Mesothelial cell of epicardium (in vitro differentiated cells): ENCODE measurements at places on chromosomes 2 and 18. TPM values are rescaled to one million over a fixed set of nuclear protein-coding genes. Genes with fewer than 3 reads are reported as not detected.

DNA sequence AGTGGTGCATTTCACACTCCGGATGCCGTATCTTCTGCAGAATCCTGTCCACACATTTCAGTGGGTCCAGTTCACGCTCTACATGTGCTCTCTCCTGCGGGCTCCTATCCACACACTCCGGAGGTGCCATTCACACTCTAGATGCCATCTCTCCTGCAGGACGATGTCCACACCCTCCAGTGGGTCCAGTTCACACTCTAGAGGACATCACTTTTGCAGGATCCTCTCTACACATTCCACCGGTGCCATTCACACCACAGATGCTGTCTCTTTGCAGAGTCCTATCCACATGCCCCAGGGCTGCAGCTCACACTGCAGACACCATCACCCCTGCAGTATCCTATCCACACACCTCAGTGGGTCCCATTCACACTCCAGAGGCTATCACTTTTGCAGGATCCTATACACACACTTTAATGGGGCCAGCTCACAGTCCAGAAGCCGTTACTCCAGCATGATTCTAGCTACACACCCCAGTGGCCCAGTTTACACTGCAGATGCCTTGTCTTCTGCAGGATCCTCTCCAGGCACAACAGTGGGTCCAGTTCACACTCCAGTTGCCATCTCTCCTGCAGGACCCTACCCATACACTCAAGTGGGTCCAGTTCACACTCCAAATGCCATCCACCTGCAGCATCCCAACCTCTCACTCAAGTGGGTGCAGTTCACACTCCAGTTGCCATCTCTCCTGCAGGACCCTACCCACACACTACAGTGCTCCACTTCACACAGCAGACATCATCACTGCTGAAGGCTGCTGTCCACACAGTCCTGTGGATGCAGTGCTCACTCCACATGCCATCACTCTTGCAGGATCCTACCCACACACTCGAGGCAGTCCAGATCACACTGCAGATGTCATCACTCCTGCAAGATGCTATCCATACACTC is 2.1 kb upstream of the PXDN start:
- H3K27ac ChIP-seq: no peak overlapping the region
- peak overlapping the region; percentile 46 for H3K4me3 ChIP-seq
- peaks cover 27% of the 10 kb centered on the region for H3K4me1 ChIP-seq
- peaks cover 4% of the 10 kb centered on the region for H3K36me3 ChIP-seq
- peak; percentile 22 for DNase-seq
- peaks cover 23% of the 10 kb centered on the region for H3K27me3 ChIP-seq

DNA sequence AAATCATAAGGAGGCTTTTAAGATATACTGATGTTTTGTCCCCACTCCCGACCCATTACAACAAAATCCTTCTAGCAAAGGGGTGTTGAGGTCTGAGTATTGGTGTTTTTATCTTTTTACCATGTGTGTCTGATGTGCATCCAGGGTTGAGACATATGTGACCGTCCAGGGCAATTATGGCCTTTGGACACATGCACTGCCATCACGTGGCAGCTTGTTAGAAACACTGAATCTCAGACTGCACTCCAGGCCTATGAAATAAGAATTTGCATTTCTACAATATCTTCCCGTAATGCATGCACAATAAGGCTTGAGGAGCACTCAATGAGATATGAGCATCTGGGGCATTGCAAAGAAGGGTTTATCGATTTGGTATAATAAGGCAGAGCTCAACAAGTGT is 235.1 kb upstream of the ZNF804A start:
- DNase-seq: no peak
- H3K36me3 ChIP-seq: no peaks in the 10 kb centered on the region
- H3K27me3 ChIP-seq: no peaks in the 10 kb centered on the region

DNA sequence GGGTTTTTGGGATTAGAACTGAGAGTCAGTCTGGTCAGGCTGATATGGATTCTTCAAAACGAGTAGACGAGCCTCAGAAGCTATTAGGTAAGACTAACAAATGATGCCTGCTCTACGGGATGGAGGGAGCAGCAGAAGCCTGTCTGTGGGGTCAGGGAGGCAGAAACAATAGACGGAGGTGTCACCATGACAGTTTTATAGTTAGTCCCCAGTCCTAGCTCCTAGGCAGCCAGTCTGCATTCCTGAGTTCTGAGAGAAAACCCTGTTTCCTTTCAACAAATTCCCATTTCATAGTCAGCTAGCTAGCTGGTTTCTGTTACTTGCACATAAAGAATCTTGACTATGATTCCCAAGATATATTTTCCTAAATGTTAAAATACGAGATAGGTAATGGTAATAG is 542.1 kb downstream of the PID1 start:
- H3K27me3 ChIP-seq: no peaks in the 10 kb centered on the region
- peaks cover 5% of the 10 kb centered on the region for H3K4me1 ChIP-seq
- H3K27ac ChIP-seq: no peak overlapping the region
- peaks cover 1% of the 10 kb centered on the region for H3K36me3 ChIP-seq
- no peak for DNase-seq
- H3K4me3 ChIP-seq: no peak overlapping the region

DNA sequence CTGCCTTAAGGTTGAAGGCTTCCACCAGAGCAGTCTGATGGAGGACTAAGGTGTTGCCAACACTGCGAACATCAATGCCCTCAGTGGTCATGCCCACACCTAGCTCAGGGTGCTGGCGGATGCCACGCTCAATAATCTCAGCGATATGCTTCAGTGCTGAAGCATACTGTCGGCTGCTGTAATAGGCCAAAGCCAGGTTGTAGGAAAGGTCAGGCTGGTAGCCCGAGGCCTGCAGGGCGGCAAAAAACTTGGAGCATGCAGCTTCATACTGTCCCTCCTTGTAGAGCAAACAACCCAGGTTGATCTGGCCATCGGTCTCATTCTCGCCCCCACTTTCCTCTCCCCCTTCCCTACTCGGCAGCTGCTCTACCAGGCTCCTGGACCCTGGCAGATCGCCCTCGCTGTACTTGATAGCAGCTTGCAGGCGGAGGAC is 159.4 kb downstream of the AGPS start:
- H3K36me3 ChIP-seq: peaks cover 3% of the 10 kb centered on the region
- peak overlapping the region; percentile 100 for H3K27ac ChIP-seq
- no peaks in the 10 kb centered on the region for H3K27me3 ChIP-seq
- H3K4me3 ChIP-seq: peak overlapping the region; percentile 97
- peaks cover 54% of the 10 kb centered on the region for H3K4me1 ChIP-seq

- DNase-seq: no peak
- no peaks in the 10 kb centered on the region for H3K27me3 ChIP-seq
- no peaks in the 10 kb centered on the region for H3K36me3 ChIP-seq
- peaks cover 48% of the 10 kb centered on the region for H3K4me1 ChIP-seq
Observed at GRCh38 chr18:3525870-3526420, 76.0 kb downstream of the TGIF1 start.

- H3K27me3 ChIP-seq: no peaks in the 10 kb centered on the region
- no peak overlapping the region for H3K27ac ChIP-seq
- no peak overlapping the region for H3K4me3 ChIP-seq
- H3K4me1 ChIP-seq: no peaks in the 10 kb centered on the region
- H3K36me3 ChIP-seq: peaks cover 13% of the 10 kb centered on the region
Observed at GRCh38 chr2:42775186-42775585, 11.3 kb upstream of the OXER1 start.

DNA sequence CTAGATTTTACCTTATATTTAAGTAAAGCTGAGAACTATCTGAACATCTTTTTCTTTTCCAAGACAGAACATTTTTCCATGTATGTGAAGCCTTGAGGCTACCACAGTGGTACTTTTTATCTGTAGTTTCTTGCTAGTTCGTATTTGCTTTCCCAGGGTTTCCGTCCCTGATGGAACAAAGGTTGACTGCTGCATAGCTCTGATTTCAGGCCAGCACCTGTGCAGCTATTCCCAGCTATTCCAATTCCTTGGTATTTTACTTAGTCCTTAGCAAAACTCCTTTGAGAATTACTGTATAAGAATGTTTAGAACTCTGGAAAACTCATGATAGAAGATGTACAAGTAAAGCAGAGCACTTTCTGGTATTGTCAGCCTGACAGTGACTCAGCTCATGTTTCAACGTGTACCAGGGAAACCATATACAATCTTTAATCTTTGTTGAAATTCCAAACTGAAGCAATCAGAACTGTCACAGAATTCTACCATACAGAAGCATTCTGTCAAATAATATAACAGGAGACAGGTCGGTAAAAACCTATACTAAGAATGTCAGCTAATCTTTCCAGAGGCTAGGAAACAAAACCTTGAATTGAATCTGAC is 162.2 kb downstream of the PKP4 start:
- DNase-seq: no peak
- H3K27me3 ChIP-seq: no peaks in the 10 kb centered on the region
- H3K27ac ChIP-seq: peak overlapping the region; percentile 28
- H3K36me3 ChIP-seq: peaks cover 19% of the 10 kb centered on the region
- no peak overlapping the region for H3K4me3 ChIP-seq
- peaks cover 8% of the 10 kb centered on the region for H3K4me1 ChIP-seq

DNA sequence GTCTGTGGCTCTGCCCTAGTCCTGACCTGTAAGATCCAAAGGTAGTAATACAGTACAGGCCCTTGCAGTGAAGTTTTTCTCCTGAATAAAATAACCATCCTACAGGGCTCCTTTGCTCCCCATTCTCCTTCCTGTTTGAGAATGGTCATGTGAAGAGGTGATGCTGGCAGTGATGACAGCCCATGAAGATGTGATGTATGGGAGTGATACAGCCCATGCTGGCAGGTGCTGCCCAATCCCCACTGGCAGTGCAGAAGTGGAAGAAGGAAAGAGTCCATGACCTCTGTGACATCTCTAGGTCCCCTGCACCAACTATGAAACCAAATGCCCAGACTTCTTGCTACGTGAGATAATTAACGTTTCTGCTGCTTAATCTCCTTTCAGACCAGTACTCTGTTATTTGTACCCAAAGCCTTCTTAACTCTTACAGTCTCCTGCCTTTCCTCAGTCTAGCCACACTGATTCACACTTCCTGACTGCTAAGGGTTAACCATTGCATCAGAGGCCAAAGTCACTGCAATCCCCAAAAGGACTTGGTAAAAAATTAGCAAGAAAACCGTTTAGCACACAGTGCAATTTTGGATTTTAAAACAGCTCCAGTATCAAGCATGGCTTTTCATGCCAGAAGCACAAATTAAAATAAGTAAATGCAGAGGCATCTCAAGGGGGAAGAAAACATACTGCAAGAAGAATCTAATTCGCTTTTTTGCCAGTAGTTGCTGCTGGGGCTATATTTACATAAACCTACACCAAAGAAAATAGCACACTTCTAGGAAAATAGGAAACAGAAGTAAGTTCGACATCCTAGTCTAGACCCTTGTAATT is 98.0 kb downstream of the STK39 start:
- H3K27ac ChIP-seq: no peak overlapping the region
- peaks cover 8% of the 10 kb centered on the region for H3K4me1 ChIP-seq
- peaks cover 8% of the 10 kb centered on the region for H3K36me3 ChIP-seq
- no peak overlapping the region for H3K4me3 ChIP-seq
- no peaks in the 10 kb centered on the region for H3K27me3 ChIP-seq

Gene TUBB8B
- total RNA-seq: 0.31 to 0.32 TPM in 2 of 3 replicates, not detected in the other
